CD4-positive, alpha-beta T cell treated with Interleukin-6 for 4 hours (primary cell): ENCODE measurements at places on chromosomes 13 and 19.

- no peak for DNase-seq
Measured at GRCh38 chr13:53415135-53415534, 386.5 kb downstream of the OLFM4 start.

DNA sequence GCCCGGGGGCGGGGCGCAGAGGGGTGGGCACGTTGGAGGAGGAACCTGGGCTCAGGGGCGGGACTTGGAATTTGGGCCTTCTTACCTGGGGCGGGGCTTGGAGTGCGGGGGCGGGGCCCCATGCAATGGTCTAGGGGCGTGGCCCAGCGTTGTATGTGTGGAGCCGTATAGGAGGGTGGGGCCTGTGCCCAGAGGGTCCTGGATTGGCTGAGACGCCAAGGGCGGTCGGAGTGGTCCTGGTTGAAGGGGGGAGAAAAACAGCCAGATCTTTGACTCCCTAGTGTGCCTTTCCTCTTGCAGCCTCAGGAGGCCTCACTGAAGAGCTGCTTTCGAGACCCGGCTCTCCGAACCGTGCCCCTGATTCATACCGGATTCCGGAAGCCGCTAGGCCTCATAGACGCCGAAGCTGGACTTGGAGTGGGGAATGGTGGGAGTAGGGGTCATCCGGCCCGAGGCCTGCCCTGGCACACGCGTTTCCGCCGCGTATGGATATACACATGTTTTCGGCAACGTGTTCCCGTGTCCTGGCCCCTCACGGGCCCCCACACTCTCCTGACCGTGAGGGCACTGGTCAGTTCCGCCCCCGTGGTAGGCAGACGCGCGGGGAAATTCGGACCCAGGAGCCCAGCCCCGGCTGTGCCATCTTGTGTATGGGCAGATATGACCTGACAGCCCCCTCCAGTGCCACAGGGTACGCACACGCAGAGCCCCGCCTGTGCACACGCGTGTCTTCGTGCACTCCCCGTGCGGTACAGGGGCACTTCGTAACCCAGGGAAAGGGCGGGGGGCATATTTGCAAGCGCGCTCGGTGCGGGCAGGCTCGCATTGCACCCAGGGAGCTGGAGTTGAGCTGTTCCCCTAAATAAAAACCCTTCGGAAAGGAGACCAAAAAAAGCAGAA is 661 bp upstream of the PRR12 start:
- DNase-seq: peak; percentile 98

GRCh38 chr19:46985542-46986415 is 33.9 kb upstream of the NPAS1 start:
- no peak for DNase-seq

DNA sequence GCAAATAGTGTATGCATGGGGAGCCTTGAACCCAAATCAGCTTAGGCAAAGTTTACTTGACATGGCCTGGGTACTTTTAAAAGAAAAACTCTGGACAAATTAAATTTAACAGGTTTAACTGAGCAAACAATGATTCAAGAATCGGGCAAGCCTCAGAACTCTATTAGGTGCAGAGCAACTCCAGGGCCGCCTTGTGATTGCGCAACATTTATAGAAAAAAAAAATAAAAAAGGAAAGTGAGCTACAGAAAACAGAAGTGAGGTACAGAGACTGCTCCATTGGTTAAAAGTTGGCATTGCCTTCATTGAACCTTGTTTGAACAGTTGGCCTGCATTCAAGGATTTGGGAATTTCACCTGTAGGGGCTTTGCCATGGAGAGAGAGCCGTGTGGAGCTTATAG is 421.0 kb upstream of the TSHZ3 start:
- DNase-seq: no peak

DNA sequence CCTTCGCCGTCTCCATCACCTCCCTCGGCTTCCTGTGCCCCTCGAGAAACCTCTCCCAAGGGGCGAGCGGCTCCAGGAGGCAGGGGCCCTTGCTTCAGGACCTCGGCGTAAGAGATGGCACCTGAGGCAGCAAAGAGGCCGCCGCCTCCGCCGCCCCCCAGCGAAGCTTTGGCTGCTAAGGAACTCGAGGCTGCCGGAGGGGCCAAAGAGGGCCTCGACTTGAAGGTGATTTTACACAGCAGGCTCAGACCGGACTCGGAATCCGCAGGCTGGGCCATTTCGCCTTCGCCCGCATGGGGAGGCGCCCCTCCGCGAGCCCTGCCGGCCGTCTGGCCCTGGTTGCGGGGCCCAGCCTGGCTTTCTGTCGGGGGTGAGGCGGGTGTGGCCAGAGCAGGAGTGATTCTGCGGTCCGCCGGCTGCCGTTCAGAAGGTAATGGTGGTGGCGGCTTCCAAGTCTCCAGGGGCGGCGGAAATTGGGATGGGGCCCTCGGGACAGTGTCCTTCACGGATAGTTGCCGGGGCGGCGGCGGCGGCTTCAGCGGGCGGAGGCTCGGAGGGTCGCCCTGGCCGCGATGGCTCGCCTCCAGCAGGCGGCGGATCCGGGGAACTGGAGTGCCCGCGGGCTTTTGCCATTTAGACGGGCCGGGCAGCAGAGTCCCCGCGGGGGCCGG is 1.4 kb downstream of the GGN start:
- no peak for DNase-seq

DNA sequence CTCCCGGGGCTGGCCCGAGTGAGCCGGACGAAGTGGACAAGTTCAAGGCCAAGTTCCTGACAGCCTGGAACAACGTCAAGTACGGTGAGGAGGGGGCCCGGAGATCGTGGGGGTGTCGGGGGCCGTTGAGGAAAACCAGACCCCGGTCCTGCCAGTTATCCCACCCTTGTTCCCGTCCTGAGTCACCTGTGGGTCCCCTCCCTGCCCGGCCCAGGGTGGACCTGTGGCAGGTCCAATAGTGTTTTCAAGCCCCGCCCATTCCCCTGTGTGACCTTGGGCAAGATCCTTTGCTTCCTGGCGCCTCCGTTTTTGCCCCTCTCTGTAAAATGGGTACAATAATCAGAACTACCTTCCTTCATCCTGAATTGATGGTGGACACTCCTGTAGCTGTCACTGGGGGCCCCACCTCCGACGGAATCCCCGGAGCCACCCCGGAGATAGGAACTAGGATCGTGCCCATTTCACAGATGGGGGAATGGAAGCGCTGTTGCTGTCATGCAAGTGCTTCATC is 593 bp downstream of the ATG4D start:
- peak; percentile 37 for DNase-seq

GRCh38 chr13:102191951-102192502 is 209.8 kb downstream of the FGF14 start:
- DNase-seq: no peak

- no peak for DNase-seq
Measured at GRCh38 chr19:51107406-51108065, 673 bp downstream of the CTU1 start.

- no peak for DNase-seq
Measured at GRCh38 chr13:71499235-71499634, 367.8 kb downstream of the DACH1 start.

GRCh38 chr13:99968521-99969452 is 2.8 kb downstream of the ZIC5 start:
- DNase-seq: no peak

GRCh38 chr13:110258876-110259631 is 47.9 kb downstream of the COL4A1 start:
- DNase-seq: no peak

GRCh38 chr19:2740314-2740656 is 468 bp upstream of the SLC39A3 start:
- no peak for DNase-seq

GRCh38 chr19:10751109-10751953 is 33.5 kb downstream of the DNM2 start:
- no peak for DNase-seq

GRCh38 chr13:96398486-96398885 is 308.6 kb downstream of the HS6ST3 start:
- no peak for DNase-seq

DNA sequence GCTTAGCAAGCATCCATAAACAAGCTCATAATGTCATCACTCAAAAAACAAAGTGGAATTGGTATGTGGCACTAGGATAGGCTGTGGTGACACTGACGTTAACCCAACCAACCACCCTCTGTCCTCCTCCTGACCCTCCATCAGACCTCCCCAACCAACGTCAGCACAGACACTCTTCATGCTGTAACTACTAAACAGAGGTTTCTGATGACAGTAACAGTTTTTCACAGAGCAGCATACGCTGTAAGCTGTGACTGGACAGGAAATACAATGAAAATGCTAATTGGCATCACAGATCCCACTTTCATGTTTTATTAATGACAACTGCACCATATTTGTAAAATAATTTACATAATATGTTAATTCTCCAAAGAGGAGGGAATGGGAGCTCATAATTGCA is 238.0 kb downstream of the IRS2 start:
- no peak for DNase-seq

- DNase-seq: no peak
Measured at GRCh38 chr19:1775951-1776605, 22.8 kb downstream of the ONECUT3 start.

- no peak for DNase-seq
Measured at GRCh38 chr19:35317464-35318043, 11.4 kb upstream of the CD22 start.

GRCh38 chr13:107276936-107277335 is 709.0 kb upstream of the ARGLU1 start:
- DNase-seq: no peak

- DNase-seq: no peak
Measured at GRCh38 chr13:113064534-113065405, 40.8 kb upstream of the F7 start.
